ENCODE measurements at places on chromosomes 6 and 20.

GRCh38 chr6:167529444-167530335, 204.8 kb downstream of the TTLL2 start:
- DNase-seq = no peak

GRCh38 chr6:140061110-140062042, 686.9 kb upstream of the CITED2 start:
- DNase-seq = no peak

- no peak for DNase-seq
These were observed 194.3 kb upstream of the PROKR2 start for GRCh38 chr20:5511082-5511481.

GRCh38 chr20:59560588-59561227, 43.6 kb upstream of the PHACTR3 start:
- no peak for DNase-seq

Data from activated CD4-positive, alpha-beta T cell treated with anti-CD3 and anti-CD28 coated beads for 1 hour (primary cell).